Activated T-cell treated with anti-CD3 and anti-CD28 coated beads, Interleukin-2, amount 50 U/mL, for 48 hours (primary cell): ENCODE measurements at places on chromosomes 1 and 21.

DNA sequence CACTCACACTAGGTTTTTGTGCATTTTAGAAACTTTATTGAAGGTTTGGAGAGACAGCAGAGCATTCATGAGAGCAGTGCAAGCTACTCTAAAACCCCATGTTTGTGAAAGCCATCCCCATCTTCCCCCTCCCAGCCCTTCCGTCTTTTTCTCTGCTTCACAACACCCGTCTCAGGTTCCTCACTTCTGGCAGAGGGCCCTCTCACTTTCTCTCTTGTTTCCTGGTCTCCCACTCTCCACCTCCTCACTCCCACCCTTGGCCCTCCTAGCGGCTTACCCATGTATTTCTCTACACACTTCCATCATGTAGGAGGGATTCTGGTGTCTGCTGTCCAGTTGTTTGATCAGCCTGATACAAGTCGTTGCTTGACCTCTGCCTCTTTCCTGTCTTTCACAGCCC is 92.7 kb downstream of the LRRC8C start:
- no peak for DNase-seq

DNA sequence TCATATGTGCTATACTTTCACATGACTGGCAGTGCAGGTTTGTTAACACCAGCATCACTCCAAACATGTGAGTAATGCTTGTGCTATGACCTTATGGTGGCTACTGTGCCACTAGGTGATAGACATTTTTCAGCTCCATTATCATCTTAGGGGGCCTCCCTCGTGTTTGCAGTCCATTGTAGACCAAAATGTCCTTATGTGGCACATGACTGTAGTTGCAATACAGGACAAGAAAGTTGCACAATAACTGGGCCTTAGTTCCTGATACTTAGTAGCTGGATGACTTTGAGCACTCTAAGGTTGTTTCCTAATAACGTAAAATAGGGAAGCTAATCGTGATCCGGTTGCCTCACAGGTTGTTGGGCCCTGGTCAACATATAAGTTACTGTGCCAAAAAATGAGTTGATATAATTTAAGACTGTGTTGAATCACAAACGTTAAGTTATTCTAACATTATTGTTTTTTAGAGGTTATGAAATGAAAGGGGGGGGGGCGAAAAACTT is 511 bp upstream of the SNX27 start:
- no peak for DNase-seq

- DNase-seq, result no peak
Measured at GRCh38 chr21:34599534-34600101, 15.3 kb downstream of the RCAN1 start.

DNA sequence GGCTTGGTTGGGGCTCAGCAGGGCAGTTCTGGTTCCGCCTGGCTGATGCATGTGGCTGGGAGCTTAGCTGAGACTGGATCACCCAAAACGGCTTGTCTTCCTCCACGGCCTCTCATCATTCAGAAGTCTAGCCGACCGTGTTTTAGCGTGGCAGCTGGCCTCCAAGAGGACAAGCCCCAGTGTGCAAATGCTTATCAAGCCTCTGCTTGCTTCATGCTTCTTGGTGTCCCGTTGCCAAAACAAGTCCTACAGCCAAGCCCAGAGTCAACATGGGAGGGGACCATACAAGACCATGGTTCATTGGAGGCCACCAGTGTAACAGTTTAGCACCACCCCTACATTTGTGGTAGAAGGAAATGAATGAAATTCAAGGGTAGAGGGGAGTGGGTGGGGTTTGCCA is 10.5 kb upstream of the KDF1 start:
- no peak for DNase-seq

DNA sequence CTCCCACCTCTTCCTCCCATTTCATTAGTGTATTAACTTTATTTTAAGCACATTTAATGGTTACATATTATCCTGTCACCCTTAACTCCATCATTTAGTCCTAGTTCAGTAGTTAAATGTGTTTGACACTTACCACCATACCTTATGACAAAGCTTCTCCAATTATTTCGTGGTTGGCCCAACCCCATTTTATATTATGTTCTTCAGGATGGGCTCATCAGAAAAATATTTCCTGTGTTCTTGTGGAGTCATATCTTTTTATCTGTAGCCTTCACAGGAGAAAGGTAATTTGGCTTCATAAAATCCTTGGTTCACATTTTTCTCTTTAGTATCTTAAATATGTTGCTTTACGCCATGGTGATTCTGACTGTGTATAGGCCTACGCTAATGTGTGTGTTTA is 142.3 kb upstream of the COL6A1 start:
- no peak for DNase-seq

DNA sequence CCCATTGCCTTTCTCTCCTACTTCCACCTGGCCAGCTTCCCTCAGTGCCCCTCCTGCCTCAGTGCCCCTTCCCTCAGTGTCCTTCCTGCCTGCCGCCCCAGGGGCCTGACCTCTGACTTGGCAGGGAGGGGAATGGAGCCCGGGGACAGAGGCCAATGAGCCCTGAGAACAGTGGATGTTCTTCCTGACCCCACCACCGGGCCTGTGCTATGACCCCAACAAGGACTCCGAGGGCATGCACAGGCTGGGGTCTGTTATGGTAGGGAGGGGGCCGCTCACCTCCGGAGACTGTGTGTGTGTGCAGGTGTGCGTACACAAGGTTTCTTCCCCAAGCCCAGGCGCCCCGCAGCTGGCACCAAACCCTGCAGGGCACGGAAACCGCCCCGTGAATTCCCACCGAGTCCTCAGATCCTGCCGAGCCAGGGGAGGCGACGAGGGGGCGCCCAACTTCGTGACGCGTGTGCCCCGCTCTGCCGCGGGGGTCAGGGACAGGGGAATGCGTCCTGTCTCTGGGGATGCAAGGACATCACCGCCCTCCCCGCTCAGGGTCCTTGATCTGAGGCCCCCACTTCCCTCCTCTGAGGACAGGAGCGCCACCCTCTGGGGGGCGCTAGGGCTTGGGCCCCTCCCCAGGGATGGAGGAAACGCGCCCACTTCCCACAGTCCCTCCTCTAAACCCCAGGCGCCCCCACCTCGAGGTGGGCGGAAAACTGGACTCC is 766 bp downstream of the RAP1GAP start:
- DNase-seq, result no peak

GRCh38 chr21:41979751-41980369 is 26.0 kb upstream of the C2CD2 start:
- DNase-seq, result peak; percentile 5

DNA sequence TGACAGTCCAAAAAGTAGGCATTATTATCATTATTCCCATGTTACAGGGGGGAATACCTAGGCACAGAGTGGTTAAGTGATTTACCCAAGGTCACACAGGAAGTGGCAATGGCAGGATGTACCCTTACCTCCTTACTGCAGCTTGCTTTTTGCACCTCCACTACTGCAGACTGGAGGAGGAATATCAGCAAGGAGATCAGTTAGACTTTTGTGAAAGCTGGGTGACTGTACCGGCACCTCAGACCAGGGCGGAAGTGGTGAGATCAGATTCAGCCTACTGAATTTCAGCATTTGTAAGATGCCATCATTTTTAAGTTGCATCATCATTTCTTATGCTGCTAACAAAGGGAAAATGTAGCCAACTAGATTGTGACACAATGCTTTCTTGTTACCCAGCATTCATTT is 4.5 kb downstream of the ADARB1 start:
- DNase-seq, result peak; percentile 70

- no peak for DNase-seq
Measured at GRCh38 chr21:33364830-33365229, 38.4 kb upstream of the IFNGR2 start.

DNA sequence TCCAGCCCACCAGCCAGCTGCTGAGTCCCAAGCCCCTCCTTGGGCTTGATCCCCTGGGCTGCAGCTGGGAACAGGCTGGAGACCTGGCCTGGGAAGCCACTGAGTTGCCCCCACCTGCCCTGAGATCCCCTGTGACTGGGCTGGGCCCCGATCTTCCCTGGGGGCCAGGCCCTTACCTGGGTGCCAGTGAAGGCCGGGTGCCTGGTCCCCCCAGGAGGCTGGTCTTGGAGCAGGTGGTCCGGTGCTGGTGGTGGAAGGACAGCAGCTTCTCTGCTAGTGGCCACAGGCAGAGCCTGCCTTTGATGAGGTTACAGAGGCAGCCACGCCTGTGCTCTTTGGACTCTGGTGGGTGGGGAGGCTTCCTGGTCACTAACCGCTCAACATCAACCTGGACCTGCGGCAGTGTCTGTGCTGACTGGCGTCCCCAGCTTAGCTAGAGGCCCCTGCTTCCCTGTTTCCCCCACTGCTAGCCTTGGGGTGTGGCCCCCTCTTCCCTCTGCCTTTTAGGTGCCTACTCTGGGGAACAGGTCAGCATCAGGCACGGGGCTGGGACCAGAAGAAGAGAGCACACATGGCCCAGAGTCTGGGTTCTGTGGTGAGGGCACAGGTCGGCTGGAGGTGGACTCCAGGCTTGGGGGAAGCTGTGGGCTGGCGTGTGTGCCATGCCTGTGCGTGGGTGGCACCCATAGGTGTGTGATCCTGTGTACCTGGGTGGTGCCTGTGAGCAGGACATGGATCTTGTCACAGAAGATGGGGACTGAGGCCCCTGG is at the start of gene EPS8L3:
TSS of gene EPS8L3 (minus strand) at position 278 of the 770 bp plus-strand sequence. CDS start 2,174 bp downstream, outside the sequence.
- no peak for DNase-seq

DNA sequence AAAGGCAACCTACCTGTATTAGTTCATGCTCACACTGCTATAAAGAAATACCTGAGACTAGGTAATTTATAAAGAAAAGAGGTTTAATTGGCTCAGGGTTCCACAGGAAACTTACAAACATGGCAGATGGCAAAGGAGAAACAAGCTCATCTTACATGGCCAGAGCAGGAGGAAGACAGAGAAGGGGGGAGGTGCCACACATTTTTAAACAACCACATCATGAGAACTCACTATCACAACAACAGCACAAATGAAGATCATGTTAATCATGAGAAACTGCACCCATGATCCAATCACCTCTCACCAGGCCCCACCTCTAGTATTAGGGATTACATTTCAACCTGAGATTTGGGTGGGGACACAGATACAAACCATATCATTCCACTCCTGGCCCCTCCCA is 90.6 kb upstream of the KCTD3 start:
- DNase-seq, result no peak

DNA sequence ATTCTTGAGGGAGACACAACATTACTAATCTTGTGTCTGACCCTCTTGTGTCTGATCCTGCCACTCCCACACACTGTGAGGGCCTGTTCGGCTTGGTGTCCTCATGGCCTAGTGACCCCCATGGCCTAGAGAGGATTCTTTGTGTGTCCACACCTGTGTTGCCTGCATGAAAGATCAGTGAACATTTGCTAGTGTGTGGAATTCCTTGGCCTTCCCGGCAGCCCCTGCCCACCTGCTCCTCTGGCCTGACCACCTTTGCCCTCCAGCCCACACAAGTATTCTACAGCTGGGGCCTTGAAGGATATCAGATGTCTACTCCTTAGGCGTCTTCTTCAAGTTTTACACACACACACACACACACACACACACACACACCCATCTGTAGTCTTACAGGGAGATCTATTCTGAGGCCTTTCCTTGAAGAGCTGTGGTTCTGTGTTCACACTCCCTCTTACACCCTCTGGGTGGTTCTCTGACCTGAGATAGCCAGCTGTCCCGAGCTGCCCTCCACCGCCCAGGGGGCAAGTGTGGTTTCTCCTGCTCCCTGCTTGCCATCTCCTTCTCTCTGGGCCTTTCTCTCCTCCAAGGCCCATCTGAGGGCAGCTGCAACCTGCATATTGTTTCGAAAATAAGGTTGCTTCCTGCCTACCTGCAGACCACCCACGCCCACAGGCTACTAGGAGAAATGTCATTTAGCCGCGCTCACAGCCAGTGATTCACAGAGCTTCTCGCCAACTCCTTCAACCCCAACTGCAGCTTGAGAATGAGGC is 45.4 kb downstream of the CD247 start:
- DNase-seq, result peak; percentile 67

GRCh38 chr1:25992689-25993171 is 5.1 kb downstream of the PAFAH2 start:
- no peak for DNase-seq

GRCh38 chr21:44904141-44904923 is 16.4 kb downstream of the ITGB2 start:
- no peak for DNase-seq

DNA sequence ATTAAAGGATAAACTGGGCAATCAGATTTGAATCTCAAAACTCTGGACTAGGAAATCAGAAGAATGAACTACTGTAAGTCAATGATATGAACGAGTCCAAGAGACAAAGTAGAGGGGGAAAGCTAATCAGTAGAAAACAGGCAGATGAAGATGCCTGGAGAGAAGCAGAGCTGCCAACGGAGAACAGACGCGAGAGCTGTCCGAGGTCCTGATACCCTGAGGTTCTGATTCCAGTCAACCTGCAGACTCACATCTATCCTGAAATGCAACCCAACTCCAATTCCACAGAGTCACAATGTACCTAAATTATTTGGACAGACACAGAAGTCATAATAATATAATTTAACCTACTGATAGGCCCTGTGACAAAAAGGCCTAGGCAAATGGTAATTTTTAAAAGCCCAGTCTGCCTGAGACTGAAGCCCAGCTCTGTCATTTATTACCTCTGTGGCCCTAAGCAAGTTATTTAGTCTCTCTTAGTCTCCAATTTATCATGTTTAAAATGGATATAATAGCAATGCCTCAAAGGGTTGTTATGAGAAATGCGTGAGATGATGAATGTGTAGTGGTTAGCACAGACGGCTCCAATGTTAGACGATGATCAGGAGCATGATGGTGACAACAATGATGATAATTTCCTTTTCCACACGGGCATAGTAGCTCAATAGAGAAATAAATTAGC is 33.4 kb downstream of the RGS7 start:
- peak; percentile 15 for DNase-seq

- DNase-seq, result peak; percentile 30
Measured at GRCh38 chr1:2132222-2133038, 62.1 kb downstream of the FAAP20 start.

DNA sequence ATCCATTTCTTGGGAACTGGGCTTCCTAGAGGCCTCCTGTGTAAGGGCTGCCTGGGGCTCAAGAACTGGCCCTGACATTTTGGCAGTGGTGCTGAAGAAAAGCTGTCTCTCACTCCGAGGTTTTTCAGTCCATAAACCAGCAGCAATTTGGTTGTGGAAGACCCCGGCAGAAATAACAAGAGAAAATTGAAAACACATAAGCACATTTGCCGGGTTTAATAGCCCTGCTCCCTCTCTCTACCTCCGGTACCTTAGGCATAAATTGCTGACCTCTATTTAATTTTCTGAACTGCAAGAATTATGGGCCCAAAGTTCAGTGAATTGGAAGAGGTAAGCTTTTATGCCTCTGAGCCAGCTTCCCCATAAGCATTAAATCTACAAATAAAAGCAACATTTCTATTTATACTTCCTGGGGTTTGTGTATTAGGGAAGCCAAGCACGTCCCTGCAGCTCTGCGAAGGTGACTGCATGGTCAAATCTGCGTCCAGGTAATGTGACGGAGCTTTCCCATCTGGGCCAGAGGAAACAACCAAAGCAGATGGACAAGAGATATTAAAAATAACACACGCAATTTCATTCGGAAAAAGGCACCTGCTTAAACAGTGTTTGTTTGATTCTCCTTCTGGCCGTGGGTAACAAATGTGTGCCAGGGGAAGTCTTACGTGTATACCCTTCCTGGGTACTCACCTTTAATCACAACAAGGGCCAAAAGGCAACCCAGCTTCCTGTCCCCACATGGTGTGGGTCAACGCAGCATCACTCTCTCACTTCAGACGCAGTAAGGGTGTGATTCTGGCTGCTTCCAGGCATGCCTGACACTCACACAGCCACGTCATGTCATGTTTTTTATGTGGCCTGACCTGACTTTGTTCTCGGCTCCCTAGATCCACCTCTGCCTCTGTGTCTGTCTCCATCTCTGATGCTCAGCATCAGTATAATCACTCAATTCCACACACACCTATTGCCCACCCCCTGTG is 69.2 kb downstream of the PAPPA2 start:
- no peak for DNase-seq

GRCh38 chr1:64483731-64484414 is 13.9 kb downstream of the CACHD1 start:
- DNase-seq, result no peak

- no peak for DNase-seq
Measured at GRCh38 chr1:227378871-227379554, 60.7 kb upstream of the CDC42BPA start.
